Activated T-cell treated with anti-CD3 and anti-CD28 coated beads, Interleukin-2, amount 50 U/mL, for 4 hours (primary cell): ENCODE measurements at places on chromosomes 5 and 9. TPM values are rescaled to one million over a fixed set of nuclear protein-coding genes. Genes with fewer than 3 reads are reported as not detected.

DNA sequence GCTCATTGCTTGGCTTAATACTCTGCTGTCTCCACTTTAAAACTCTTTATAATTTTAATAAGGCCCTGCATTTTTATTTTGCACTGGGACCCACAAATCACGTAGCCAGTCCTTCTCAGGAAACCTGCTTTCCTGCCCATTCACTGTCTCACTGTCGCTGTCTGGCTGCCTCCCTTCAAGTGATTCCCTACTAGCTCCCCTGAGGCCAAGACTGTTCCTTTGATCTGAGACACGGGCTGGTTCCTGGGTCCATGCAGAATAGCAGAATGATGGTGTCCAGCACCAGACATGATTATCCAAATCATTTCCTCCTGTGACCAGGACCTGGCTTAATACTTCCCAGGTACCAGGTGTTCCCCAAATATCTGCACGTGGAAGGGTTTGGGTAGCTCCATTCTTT is 597.1 kb upstream of the KLF4 start:
- no peak for DNase-seq

DNA sequence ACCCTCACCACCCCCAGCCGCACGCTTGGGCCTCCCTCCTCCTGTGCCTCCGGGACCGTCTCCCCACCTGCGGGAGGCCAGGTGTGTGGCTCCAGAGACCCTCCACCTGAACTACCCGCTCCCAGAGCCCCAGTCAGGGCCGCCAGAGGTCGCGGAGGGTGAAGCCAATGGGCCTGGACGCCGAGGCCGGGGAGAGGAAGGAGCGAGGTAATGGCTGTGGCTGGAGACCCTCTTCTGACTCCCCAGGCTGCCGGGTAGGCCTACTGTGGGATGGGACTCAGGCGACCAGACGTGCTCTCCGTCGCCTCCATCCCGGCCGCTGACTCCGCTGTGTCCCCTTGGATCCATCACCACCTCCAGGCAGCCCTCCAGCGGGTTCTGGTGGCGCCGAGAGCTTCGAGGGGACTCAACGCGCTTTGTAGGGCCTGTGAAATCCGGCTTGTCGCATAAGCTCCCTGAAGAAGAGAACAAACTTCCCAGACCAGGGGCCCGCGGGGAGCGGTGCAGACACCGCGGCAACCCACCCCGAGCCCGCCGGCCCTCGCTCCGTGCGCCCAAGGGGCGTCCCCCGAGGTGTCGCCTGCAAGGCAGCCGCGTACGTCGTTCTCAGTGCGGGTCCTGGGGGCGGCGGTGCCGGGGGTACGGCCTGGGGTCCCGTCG is 12.6 kb downstream of the IRX2 start:
- no peak for DNase-seq

The SARDH gene
- 5.0 TPM for total RNA-seq

- no peak for DNase-seq
Measured at GRCh38 chr5:110973510-110973909, 98.0 kb upstream of the TSLP start.

The C9orf40 gene
- total RNA-seq, result 13.7 TPM

GRCh38 chr5:108762660-108763059 is 15.0 kb downstream of the FER start:
- DNase-seq, result no peak

DNA sequence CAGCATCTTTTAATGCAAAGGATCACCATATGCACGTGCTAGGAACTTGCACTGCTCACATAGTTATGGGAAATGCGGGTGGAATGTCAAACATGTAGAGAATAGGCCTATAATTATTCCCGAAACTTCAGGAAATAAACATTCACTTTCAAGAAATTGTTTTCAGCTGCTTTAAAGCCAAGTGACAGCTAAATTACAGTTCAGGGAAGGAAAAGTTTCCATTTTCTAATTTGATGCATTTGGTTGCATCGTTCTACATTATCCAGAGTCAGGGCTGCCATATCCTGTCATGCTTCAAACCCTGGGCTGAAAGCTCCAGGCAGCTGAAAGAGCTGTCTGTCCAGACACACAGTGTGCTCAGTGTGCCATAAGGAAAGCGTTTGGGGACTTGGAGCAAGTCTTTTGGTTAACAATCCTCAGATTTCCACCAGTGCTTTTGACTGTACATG is 518.1 kb downstream of the CSNK1G3 start:
- DNase-seq, result no peak

DNA sequence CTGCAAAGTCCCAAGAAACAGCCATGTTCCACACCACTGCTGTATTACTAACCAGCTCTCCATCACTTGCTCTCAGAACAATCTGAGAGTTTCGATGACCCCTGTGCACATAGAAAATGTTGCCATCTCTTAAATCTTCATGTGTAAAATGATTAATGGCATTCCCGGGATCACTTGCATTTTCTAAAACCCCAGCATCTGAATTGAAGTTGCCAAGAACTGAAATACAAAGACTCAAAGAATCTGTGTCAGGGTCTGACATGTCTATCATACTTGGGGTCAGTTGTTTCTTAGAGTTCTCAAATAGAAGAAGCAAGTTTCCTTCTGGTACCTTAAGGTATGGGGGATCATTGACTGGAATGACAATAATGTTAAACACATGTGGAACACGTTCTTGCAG is 115.1 kb downstream of the ESM1 start:
- no peak for DNase-seq

- no peak for DNase-seq
Measured at GRCh38 chr5:148666353-148666752, 12.0 kb upstream of the HTR4 start.

GRCh38 chr9:14677872-14678271 is 15.4 kb downstream of the ZDHHC21 start:
- no peak for DNase-seq

GRCh38 chr5:25399878-25400480 is 755.2 kb upstream of the CDH10 start:
- DNase-seq, result no peak

GRCh38 chr9:34459941-34460340 is 1.3 kb downstream of the DNAI1 start:
- DNase-seq, result no peak

The GGTA1 gene
- total RNA-seq, result not detected

The ZNF483 gene
- total RNA-seq, result 1.2 TPM

DNA sequence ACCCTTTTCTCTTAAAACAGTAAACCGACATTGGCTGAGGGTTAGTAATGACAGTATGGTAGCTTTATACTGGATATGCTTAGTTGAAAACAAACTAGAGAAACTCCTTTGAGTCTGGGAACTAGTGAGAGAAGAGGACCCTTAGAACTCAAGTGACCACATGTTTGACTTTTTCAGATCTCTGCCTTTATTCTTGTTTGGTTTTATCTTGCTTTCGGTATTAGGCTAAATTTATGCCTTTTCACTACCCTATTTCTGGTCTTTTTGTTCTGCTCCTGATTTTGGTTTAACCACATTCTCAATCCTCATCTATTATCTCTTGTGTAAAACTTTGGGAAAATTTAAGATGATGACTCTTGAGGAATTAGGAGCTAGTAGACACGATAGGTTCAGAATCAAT is 11.0 kb downstream of the SNAPC3 start:
- no peak for DNase-seq
